T-helper 22 cell (primary cell): ENCODE measurements at places on chromosomes 6 and 20.

GRCh38 chr20:45833883-45834796 is 541 bp downstream of the SNX21 start:
- DNase-seq = peak; percentile 19

DNA sequence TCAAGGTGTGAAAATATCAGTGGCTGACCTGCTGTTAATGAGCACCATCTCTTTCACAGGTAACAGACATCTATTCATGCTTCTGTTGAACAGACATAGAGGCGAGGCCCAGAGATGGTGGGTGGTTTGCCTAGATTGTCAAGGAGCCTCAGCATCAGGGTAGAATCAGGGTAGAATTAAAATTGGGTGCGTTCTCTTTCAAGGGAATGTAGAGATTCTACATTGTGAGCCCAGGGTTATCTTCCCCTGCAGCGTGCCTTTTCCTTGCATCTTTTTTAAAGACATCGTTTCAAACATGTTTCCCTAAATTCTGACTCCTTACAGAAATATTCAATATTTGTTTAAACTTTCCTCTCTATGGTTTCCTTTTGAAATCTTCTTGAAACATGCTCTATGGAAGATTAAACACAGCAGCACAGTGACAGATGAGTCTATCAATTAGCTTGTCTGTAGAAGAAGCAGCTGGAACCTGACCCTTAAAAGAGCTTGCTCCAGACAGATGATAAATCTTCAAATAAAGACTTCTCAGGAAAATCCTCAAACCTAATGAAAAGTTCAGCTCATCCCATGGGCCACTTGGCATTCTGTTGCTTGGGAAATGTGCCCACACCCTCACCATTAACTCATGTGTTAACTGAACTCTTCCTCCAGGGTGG is 119.8 kb downstream of the IPCEF1 start:
- DNase-seq = no peak

DNA sequence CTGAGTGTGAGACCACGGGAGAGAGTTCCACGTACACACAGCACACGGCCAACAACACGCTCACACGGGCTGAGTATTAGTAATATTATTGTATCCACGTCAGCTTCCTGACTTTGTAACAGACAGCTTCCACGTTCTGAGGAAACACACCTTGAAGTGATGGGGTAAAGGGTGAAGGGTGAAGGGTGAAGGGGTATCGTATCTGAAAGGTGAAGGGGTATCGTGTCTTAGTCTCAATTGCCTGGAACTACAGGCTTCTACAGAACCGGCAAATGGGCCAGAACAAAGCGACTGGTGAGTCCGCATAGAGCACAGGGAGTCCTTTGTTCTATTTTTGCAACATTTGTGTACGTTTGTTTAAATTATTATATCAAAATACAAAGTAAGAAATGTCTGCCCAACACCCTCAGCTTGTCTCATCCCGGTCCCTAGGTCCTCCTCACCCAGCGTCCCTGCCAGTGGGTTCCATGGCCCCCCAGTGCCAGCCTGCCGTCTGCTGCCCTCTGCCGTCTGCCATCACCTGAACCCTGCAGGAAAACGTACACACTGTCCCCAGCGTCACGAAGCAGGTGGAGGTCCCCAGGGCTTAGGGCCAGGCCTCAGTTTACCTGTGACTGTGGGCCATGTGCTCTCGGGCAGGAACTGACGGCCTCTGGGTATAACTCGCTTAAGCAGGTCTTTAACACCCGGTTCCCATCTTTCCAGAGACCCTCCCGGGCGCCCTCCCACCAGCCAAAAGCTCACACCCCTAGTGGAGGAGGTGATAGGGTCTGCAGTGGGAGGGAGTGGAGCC is 4.4 kb upstream of the HELZ2 start:
- no peak for DNase-seq

DNA sequence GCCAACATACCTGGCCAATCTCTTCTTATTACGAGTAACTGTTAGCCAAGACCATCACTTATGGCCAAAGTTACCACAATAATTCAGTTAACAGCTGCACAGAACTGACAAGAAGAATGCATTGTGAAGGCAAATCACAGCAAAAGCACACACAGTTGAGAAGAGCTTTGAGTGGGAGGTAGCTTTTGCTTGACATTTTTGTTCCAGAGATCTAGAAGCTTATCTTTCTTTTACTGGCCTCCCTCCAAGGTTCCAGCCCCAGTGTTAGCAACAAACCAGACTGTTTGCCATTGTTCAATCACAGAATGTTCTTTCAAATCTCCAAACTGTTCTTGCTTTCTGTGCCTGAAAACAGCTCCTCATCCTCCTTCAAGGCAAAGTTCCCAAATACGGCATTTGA is 35.9 kb upstream of the IRAK1BP1 start:
- DNase-seq = no peak

GRCh38 chr6:33781131-33781975 is 7.6 kb downstream of the LEMD2 start:
- no peak for DNase-seq

DNA sequence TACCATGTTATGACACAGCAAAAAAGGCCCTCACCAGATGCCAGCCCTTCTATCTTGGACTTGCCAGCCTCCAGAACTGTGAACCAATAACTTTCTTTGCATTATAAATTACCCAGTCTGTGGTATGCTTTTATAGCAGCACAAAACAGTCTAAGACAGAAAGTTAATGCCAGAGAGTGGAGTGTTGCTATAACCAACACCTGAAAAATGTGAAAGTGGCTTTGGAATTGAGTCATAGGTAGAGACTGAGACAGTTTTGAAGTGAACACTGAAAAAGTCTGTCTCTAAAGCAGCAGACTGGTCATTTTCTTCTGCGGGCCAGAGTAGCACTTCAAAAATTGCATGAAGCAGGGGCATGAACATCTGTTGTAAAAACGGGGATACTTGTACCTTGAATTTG is 28.0 kb upstream of the ASIP start:
- DNase-seq = no peak

- no peak for DNase-seq
Observed at GRCh38 chr20:50068041-50068651, 44.8 kb downstream of the UBE2V1 start.

GRCh38 chr6:131183427-131184095 is 48.3 kb downstream of the AKAP7 start:
- DNase-seq = no peak

GRCh38 chr6:157436219-157436943 is 55.4 kb downstream of the ZDHHC14 start:
- DNase-seq = no peak

- no peak for DNase-seq
Observed at GRCh38 chr20:32188376-32189122, 19.0 kb downstream of the PLAGL2 start.

GRCh38 chr20:23083553-23084220 is 2.4 kb downstream of the CD93 start:
- no peak for DNase-seq

GRCh38 chr6:3088968-3089367 is 20.7 kb downstream of the RIPK1 start:
- DNase-seq = no peak

DNA sequence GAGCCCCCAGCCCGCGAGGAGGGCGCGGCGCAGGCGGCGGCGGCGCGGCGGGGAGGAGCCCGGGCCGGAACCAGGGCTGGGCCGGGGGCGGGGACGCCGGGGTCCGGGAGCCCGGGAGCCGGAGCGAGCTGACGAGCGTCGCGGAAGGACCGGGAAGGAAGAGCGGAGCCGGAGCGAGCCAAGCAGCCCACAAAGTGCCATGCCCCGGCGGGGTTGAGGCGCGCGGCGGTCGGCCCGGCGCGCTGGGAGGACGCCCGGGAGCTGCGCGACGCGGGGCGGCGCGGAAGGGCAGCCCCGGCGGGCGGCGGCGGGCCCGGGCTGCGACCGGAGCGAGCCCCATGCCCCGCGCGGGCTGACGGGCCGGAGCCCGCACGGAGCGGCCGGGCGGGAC is 289 bp downstream of the FOXP4 start:
- peak; percentile 47 for DNase-seq

DNA sequence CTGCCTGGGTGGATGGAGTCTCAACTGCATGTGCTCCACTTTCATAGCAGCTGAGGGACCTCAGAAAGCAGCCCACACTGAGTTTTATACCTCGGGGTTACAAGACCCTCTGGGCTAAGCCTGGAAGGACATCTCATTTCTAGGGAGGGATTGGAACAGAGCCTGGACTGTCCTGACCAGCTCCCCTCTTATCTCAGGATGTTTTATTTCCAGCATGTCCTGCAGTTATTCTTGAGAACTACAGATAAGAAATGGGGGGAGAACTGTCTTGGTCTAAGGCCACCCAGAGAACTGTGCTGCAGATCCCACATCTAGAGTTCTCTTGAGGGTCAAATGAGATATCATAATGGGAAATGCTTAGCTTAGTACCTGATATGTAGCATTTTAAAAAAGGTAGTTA is 97.3 kb upstream of the CHD6 start:
- DNase-seq = no peak

- no peak for DNase-seq
Observed at GRCh38 chr6:169969372-169970099, 218.1 kb downstream of the ERMARD start.

- no peak for DNase-seq
Observed at GRCh38 chr6:13159300-13159699, 169.0 kb downstream of the TBC1D7 start.

- DNase-seq = no peak
Observed at GRCh38 chr6:169720207-169720855, 4.0 kb downstream of the PHF10 start.

- DNase-seq = no peak
Observed at GRCh38 chr6:7147051-7147671, 39.4 kb downstream of the RREB1 start.

DNA sequence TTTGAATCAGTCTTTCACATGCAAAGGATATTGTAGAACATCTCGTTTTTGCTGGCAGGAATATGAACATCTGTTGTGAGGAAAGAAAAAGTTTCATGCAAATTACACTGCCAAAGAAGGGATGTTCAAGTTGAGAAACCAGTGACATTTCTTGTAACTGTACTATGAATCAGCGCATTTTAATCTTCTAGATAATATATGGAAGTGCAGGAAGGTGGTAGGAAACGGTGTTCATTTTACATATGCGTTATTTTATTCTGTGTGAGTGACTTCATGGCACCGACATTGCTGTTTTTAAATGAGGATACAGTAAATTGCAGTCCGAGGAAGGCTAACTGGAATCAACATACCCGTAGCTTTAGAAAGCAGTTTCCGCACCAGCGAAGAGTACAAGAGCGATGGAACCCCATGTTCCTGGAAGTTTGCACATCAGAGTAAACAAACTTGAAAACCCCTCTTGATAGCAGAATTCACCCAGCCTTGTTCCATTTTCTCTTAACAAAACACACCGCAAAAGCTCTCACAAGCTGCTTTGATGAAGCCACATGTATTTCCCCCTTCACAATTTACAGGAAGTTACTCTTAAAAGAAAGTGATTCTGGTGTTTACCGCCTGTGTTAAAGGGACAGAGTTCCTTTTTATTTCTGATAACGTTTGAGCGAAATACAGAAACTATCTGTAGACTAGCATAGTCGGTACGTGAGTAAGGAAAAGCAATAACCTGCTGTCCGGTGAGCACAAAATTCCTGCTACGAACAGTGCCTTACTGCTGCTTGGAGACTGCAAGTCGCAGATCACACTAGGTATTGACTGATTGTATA is 11.5 kb downstream of the PRDM1 start:
- DNase-seq = peak; percentile 52

GRCh38 chr6:43200541-43200940 is 18.5 kb downstream of the CUL9 start:
- no peak for DNase-seq

DNA sequence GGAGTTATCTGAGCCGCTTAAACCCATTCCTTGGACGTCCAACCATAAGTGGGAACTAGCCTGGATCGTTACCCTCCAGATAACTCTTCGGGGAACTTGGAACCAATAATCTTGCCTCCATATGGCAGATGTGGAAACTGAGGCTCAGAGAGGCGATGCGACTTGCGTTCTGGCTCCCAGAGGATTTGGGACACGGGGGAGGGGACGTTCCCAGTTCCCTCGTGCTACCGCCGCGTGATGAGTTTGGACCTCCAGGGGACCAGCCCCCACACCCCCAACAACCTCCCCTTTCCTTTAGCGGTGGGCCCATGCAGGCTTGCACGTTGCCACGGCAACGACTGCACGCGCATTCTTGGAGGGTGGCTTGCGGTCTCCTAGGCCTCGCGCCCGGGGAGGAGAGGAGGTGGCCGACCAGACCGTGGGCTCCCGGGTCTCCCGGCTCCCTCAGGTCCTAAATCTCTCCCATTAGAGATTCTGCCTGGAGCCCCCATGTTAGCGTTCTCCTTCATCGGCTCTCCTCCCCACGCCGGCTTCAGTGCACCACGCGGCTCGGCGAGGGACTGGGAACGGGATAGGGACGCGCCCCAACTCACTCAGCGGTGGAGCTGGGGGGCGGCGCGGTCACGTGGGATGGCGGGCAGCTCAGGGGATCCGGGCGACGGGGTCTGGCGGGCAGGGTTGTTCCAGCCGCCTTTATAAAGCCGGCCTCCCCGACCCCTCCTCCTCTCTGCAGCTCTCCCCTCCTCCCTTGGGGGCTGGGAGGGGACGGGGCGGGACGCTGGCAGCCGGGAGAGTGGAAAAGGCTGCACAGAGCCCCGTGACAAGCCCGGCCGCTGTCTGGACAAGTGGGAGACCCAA is at the start of gene PLTP:
Gene PLTP, minus strand, starts transcription at position 670 of the 858 bp plus-strand sequence. CDS start 703 bp downstream, outside the sequence.
- DNase-seq = no peak

GRCh38 chr6:107628878-107629277 is 139.0 kb downstream of the SOBP start:
- no peak for DNase-seq

GRCh38 chr6:53241938-53242337 is 93.3 kb upstream of the GCM1 start:
- no peak for DNase-seq

GRCh38 chr6:6683969-6684833 is 95.7 kb downstream of the LY86 start:
- no peak for DNase-seq

- DNase-seq = no peak
Observed at GRCh38 chr20:57476641-57477461, 48.1 kb downstream of the CTCFL start.

DNA sequence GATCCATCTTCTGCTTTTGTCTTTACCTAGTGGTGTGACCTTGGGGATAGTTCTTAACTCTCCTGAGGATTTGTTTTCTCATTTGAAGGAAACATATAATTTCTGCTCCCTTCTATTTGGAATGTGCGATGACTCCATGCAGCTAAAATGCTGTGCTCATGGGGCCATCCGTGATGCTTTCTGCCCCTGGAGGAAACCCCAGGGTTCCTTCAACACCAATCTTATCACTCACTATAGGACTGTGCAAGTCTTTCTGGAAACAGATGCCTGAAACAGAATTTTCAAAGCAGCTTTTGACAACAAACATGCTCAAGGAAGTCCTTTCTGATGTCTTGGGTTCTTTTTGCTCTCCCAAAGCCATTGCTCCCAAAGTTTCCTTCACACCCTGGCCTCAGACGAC is 128.8 kb upstream of the GGTLC1 start:
- DNase-seq = no peak

- DNase-seq = no peak
Observed at GRCh38 chr6:6586671-6587526, 1.6 kb upstream of the LY86 start.

DNA sequence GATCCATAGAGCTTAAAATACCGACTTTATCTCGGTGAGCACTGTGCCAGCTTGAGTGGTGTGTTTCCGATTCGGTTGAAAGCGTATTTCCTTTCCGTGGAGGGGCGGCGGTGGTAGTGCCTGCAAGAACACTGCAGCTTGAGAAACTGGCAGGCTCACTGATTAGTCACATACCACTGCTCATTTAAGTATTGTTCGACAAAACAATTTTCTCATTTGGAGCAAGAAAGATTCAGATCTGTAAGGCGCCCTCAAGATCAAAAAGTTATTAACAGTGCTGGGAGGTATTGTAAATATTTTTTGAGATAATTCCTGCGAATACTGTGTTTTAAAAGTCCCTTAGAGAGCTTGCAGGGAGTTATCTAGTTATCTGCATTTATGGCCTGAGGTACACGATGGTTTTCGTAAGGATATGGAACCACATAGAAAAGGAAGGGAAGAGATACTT is 1.3 kb downstream of the MAPK14 start:
- DNase-seq = peak; percentile 56
